ENCODE measurements at places on chromosomes 2 and 18. TPM values are rescaled to one million over a fixed set of nuclear protein-coding genes. Genes with fewer than 3 reads are reported as not detected.

Gene TEKT4
- total RNA-seq, result not detected

GRCh38 chr2:219451661-219452360 lies 17.2 kb downstream of the SPEG start:
- no peak overlapping the region for H3K27ac ChIP-seq
- no peaks in the 10 kb centered on the region for H3K36me3 ChIP-seq
- peaks cover 31% of the 10 kb centered on the region for H3K27me3 ChIP-seq
- no peaks in the 10 kb centered on the region for H3K4me1 ChIP-seq
- H3K4me3 ChIP-seq, result no peak overlapping the region

Gene EPB41L3
- total RNA-seq, result 68.9 TPM

Gene STON1
- total RNA-seq, result 35.2 TPM

DNA sequence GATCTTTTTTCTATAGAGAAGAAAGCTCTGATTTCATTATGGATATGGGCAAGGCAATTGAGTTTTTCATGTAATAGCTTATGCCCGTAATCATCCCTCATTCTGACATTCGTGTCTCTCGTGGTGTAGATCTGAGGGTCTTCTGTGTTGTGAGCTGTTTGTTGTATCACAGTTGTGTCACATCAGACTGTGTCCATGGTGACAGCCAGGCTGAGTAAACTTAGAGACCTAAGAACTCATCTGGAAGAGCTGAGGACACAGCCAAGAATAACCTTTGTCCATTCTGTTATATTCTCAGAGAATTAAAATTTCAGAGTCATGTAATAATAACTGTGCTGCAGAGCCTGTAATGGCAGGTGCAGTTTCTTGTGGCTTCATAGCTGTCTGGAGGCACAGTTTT lies 116.5 kb downstream of the ATP9B start:
- no peak overlapping the region for H3K4me3 ChIP-seq
- peaks cover 6% of the 10 kb centered on the region for H3K4me1 ChIP-seq
- no peak overlapping the region for H3K27ac ChIP-seq
- H3K27me3 ChIP-seq, result no peaks in the 10 kb centered on the region
- H3K36me3 ChIP-seq, result no peaks in the 10 kb centered on the region
- no peak for DNase-seq

GRCh38 chr2:235034265-235035118 lies 82.7 kb downstream of the SH3BP4 start:
- H3K36me3 ChIP-seq, result peaks cover 13% of the 10 kb centered on the region
- no peak overlapping the region for H3K4me3 ChIP-seq
- peak; percentile 57 for DNase-seq
- no peak overlapping the region for H3K27ac ChIP-seq
- H3K27me3 ChIP-seq, result no peaks in the 10 kb centered on the region
- no peaks in the 10 kb centered on the region for H3K4me1 ChIP-seq

Gene FSIP2
- 0.29 TPM for total RNA-seq

- H3K27me3 ChIP-seq, result no peaks in the 10 kb centered on the region
- no peak for DNase-seq
- no peak overlapping the region for H3K4me3 ChIP-seq
Observed at GRCh38 chr2:43426305-43427031, 169.4 kb downstream of the THADA start.

- H3K4me1 ChIP-seq, result peaks cover 18% of the 10 kb centered on the region
- no peaks in the 10 kb centered on the region for H3K36me3 ChIP-seq
- H3K27me3 ChIP-seq, result no peaks in the 10 kb centered on the region
- no peak for DNase-seq
- H3K27ac ChIP-seq, result no peak overlapping the region
Observed at GRCh38 chr2:227411320-227411989, 23.7 kb upstream of the SCYGR1 start.

GRCh38 chr2:25699216-25699615 lies 25.8 kb upstream of the DTNB start:
- no peaks in the 10 kb centered on the region for H3K4me1 ChIP-seq
- no peak overlapping the region for H3K4me3 ChIP-seq
- DNase-seq, result peak; percentile 39

Gene ANKRD53
- total RNA-seq, result 0.38 TPM

GRCh38 chr2:209383212-209383611 lies 40.6 kb upstream of the MAP2 start:
- H3K4me3 ChIP-seq, result no peak overlapping the region
- DNase-seq, result no peak
- H3K27me3 ChIP-seq, result no peaks in the 10 kb centered on the region
- no peaks in the 10 kb centered on the region for H3K4me1 ChIP-seq

Gene AKAIN1
- total RNA-seq, result not detected

DNA sequence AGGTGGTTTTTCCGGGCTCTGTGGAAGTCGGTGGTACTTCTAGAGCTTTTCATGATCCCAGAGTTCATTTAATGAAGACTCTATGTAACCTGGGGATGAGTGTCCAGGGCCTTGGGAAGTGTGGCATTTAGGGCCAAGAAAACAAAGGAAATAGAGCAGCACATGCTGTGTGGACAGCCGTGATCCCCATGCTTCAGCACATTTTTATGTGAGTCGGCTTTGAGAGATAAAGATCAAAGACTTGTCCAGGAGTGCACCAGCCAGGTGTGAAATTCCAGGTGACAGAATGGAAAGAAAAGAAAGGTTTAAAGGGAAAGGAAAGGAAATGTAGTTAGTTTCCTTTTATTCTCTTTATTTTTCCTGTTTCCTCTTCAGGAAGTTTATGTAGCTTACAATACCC lies 258.0 kb upstream of the NRP2 start:
- H3K27me3 ChIP-seq, result no peaks in the 10 kb centered on the region
- no peak for DNase-seq
- no peaks in the 10 kb centered on the region for H3K4me1 ChIP-seq
- H3K27ac ChIP-seq, result no peak overlapping the region

GRCh38 chr2:220894069-220894468 lies 678.0 kb downstream of the EPHA4 start:
- no peak for DNase-seq
- no peaks in the 10 kb centered on the region for H3K27me3 ChIP-seq
- no peaks in the 10 kb centered on the region for H3K36me3 ChIP-seq
- no peak overlapping the region for H3K27ac ChIP-seq
- H3K4me3 ChIP-seq, result no peak overlapping the region
- no peaks in the 10 kb centered on the region for H3K4me1 ChIP-seq

GRCh38 chr2:56271275-56271674 lies 87.5 kb downstream of the CCDC85A start:
- no peaks in the 10 kb centered on the region for H3K4me1 ChIP-seq
- H3K27ac ChIP-seq, result no peak overlapping the region
- H3K36me3 ChIP-seq, result no peaks in the 10 kb centered on the region
- no peak overlapping the region for H3K4me3 ChIP-seq

Gene PAX3
- total RNA-seq, result not detected

GRCh38 chr18:75198036-75198435 lies 10.9 kb downstream of the PTGR3 start:
- H3K4me3 ChIP-seq, result no peak overlapping the region
- no peak for DNase-seq
- H3K27me3 ChIP-seq, result no peaks in the 10 kb centered on the region
- no peak overlapping the region for H3K27ac ChIP-seq
- H3K4me1 ChIP-seq, result no peaks in the 10 kb centered on the region

DNA sequence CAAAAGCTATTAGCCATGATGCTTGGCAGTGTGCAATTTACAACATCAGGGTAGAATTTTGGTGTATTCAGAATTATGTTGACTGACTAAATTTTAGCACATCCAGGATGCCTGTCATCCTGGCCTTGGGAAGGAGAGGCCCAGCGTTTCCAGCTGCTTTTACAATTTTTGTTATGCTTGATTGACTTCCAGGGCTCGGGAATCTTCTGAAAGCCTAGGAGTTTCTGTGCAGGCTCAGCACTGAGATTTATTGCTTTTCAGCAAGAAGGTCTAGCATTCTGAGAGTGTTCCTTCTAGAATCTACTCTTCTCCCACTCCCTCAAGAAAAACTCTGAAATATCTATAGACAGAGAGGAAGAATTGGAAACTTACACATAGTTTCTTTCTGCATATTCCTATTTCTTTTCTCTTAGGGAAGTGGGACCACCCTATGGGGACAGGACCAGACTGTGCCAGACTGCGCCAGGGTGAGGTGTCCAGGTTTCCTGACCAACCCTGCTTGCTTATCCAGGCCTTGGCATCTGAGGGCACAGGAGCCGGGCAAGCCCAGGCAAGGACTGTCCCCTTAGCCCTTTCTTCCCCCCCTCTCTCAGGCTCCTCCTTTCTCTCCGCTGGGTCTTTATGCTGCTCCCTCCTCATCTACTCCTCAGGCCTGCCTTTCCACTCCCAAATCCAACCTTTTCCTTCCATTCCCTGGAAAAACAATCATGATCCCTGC lies 26.9 kb downstream of the MAIP1 start:
- H3K27me3 ChIP-seq, result no peaks in the 10 kb centered on the region
- H3K4me3 ChIP-seq, result no peak overlapping the region
- no peaks in the 10 kb centered on the region for H3K36me3 ChIP-seq
- no peak for DNase-seq
